ENCODE measurements at places on chromosomes 2 and 18. TPM values are rescaled to one million over a fixed set of nuclear protein-coding genes. Genes with fewer than 3 reads are reported as not detected.

The IL18R1 gene
- 12.6 TPM for total RNA-seq

The SRD5A2 gene
- under 0.01 TPM for total RNA-seq

The SNRNP27 gene
- 71.4 TPM for total RNA-seq

The SP9 gene
- total RNA-seq = not detected

The LOXHD1 gene
- total RNA-seq = 0.44 TPM

The VWA3B gene
- total RNA-seq = not detected
